Natural killer cell (primary cell): ENCODE measurements at places on chromosomes 6 and 20. TPM values are rescaled to one million over a fixed set of nuclear protein-coding genes. Genes with fewer than 3 reads are reported as not detected.

The FKBP1C gene
- 0.75 TPM for total RNA-seq

The RHAG gene
- total RNA-seq: not detected

The CYP21A2 gene
- not detected for total RNA-seq

The RIN2 gene
- total RNA-seq: 2.7 TPM

The TRIM10 gene
- not detected for total RNA-seq

The FLRT3 gene
- not detected for total RNA-seq
